ENCODE measurements at places on chromosomes 6 and 20.

DNA sequence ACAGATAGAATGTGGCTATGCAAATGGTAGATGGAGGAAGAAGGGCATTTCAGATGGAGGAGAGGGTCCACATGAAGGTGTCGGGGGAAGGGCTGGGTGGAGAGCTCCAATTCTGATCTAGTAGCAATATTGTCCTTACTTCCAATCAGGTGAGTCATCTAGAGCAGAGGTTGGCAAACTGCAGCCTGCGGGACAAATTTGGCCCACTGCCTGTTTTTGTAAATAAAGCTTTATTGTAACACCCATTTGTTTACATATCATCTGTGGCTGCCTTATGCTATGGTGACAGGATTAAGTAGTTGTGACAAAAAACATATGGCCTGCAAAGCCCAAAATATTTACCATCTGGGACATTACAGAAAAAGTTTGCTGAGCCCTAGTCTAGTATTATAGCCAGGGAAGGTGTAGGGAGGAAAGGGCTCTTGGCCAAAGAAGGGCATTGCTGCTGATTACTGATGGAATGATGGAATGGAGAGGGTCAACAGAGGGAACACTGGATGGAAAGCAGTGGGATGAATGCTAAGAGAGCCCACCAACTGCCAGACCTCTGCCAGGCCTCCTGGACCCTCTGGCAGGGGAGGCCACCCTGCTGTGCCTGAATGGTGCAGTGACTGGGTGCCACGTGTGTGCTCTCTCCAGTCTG lies 79.8 kb downstream of the SLC22A23 start:
- no peak for DNase-seq

- peak; percentile 39 for DNase-seq
Observed at GRCh38 chr20:63083831-63084562, 77.2 kb upstream of the BHLHE23 start.

DNA sequence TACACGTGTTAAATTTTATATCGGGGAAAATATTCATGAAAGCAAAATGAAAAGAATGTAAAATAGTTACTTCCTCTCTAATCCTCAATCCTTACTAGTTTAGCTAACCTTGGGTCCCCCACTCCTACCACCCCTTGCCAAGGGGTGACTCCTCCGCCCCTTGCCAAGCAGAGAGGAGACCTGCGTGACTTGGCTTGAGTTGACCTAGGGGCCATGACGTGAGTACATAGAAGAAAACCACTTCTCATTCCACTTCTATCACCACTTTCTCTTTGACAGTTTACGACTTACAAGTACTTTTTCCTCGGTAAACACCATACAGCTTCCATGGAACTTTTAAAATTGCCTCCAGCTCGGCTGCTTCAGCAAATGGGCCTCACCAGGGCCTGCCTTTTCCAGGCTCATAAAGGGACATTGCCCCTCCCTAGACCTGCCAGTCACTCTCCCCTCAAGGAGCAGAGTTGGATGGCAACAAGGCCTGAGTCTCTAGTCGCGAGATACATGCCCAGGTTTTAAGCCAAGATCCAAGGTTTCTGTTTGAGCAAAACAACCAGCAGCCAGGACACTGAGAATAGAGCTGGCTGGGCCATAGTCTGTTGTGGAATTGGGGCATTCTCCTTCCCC lies 29.9 kb downstream of the SDCBP2 start:
- no peak for DNase-seq

DNA sequence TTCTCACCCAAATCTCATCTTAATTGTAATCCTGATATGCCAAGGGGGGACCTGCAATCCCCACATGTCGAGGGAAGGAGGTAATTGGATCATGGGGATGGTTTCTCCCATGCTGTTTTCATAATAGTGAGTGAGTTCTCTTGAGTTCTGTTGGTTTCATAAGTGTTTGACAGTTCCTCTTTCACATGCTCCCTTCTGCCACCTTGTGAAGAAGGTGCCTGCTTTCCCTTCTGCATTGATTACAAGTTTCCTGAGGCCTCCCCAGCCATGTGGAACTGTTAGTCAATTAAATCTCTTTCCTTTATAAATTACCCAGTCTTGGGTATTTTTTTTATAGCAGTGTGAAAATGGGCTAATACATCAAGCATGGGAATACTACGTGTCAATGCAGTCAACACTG lies 925.0 kb upstream of the MAN1A1 start:
- no peak for DNase-seq

DNA sequence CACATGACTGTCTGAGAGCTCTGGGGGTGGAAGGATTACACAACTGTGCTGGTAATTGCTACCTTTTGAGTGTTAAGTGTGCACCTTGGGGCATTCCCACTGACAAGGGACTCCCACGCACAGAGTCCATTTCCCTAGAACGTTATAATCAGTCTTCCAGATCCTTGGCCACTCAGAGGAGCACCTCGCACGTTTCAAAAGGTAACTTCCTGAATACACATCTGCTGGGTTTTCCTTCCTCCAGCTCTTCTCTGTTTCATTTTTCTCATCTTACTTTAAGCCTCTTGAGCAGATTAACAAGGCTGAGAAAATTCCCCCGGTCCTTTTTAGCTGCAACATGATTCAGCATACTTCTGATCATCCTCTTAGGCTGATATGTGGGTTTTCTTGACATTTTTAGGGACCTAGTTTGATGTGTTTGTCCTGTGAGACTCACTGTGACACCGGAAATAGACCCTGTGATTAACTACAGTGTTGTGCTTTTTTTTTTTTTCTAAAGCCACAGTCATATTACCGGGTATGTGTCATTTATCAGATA lies 98.4 kb upstream of the DUSP22 start:
- DNase-seq: no peak

DNA sequence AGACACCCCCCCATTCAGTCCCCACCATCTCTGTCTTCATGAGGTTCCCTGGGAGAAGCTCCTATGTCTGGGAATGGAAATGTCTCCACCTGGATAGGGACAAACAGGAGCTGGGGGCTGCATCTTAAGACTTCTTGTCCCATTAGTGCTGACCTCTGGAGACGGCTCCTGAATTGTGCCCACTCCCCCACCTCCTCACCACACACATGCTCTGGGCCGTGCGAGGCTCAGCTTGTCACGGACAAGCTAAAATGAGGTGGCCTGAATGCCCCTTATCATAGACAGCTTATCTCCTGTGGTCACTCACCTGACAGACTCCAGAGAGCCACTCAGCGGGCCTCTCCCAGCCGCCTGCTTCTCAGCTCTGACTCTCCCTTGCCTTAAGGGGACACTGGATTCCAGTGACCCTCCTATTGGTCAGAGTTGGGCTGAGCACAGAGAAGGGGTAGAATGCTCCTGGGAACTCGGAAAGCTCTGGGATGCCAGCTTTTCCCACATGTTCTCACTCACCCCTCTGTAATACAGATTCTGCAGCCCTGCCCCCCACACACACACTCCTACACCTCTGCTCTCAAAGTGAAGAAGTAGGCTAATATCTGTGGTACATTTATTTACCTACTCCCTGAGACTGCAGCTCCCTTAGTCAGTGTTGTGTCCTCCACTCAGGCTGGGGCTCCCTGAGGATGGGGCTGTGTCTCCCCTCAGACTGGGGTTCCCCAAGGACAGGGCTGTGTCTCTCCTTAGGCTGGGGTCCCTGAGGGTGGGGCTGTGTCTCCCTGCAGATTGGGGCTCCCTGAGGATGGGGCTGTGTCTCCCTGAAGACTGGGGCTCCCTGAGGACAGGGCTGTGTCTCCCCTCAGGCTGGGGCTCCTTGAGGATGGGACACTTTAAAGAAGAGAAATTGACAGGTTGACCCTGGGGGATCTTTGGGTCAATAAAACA lies 167.5 kb downstream of the VEGFA start:
- DNase-seq: no peak

DNA sequence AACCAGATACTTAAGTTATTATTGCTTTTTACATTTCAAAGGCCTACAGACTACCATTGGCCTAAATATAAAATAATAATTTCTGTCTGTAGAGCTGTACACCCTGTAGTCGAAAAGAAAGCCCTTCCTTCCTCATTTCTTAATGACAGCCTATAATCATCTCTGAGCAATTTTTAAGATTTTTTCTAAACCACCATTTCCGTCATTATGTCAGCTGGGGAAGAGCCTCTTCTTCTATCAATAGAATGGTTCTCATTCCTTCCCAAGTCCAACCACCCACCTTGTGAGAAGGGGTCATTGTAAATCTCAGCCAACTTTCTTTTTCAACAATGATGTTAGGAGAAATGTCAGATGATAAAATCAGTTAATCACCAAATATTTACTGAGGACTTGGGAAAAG lies 91.8 kb downstream of the PLEKHG1 start:
- DNase-seq: no peak

DNA sequence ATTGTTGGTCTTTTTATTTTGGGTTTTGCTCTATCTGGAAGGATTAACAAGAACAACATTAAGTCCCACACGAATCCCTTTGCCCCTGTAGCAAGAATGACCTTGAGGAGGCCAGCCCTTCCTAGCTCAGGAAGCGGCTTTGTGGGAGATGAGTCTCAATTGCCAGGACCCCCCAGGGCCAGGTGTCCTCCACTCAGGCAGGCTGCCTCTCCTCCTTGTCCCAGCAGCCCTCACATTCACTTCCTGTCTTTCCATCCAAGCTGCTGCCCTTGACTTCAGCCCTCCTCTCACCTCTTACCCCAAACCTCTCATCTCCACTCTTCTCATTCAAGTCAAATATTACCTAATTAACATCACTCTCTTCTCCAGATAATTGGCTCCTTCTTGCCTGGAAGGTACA lies 22.6 kb upstream of the SYNDIG1 start:
- DNase-seq: no peak

DNA sequence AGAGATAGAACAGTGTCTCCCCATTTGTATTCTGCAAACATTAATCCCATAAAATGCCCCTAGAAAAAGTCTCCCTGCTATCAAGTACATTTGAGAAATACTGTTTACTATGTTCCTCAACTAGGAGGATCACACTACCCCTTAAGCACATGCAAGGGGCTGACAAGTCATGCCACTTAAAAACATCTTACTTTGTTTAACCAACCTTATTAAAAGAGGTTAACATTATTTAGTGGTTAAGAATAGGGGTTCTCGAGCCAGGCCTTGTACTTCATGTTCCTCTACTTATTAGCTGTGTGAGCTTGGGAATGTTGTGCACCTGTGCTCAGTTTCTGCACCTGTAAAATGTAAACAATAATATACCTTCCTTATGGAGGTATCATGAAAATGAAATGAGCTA lies 113.7 kb downstream of the UBE3D start:
- no peak for DNase-seq

DNA sequence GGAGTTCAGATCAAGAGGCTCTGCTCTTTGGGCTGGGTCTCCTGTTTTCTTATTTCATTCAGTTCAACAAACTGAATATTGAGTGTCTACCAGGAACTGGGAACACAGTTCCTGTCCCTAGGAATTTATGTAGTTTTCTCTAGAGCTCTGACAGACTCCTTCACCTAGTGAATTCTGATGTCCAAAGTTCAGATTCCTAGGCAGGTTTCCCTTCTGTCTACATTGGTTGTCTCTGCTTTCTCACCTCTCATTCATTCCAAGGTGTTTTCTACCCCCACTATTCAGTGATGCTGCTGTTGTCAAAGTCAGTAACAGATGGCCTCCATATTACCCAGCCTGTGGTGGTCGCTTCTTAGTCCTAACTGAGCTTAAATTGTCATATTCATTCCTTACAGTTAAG lies 4.4 kb downstream of the SMIM13 start:
- no peak for DNase-seq

DNA sequence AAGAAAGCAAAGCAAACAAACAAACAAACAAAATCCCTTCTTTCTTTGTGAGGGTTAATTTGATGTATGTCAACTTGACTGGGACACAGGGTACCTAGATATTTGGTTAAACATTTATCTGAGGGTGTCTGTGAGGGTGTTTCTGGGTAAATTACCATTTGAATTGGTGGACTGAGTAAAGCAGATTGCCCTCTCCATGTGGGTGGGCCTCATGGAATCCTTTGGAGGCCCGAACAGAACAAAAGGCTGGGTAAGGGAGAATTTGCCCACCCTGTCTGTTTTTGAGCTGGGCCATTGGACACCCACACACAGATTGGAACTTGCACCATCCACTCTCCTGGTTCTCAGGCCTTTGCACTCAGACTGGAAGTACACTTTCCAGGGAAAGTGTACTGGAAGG lies 628.8 kb upstream of the CITED2 start:
- DNase-seq: no peak

- no peak for DNase-seq
Observed at GRCh38 chr20:25761596-25761995, 64.9 kb upstream of the ZNF337 start.

DNA sequence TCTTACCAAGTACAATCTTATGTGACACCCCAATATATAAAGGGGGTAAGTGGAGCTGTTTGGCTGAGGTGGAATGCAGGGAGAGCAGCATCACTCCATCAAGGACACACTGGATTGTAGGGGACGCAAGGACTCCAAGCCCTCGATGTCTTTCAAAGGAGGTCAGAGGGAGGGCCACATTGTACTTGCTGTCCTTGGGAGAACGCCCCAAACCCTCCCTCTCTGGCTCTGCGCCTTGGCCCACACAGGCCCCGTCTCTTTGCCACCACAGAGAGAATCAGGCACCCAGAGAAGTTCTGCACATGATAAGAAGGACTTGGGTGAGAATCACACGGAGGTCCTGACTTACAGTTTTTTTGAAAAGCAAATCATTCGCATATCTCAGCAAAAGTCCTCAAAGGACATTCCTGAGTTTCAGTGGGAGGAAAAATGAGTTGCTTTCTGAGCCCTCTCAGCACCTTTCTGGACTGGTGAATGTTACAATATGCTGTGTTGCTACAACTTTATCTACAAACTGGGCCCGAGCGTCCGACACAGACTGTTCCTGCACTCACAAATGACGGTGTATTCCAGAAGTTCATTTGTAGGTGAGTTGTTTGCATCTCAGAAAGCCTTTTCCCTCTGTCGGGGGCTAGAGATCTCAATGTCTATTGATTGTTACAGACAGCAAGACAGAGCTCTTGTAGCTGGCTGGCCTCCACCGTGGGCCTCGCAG lies 92.5 kb upstream of the AKAP12 start:
- no peak for DNase-seq

DNA sequence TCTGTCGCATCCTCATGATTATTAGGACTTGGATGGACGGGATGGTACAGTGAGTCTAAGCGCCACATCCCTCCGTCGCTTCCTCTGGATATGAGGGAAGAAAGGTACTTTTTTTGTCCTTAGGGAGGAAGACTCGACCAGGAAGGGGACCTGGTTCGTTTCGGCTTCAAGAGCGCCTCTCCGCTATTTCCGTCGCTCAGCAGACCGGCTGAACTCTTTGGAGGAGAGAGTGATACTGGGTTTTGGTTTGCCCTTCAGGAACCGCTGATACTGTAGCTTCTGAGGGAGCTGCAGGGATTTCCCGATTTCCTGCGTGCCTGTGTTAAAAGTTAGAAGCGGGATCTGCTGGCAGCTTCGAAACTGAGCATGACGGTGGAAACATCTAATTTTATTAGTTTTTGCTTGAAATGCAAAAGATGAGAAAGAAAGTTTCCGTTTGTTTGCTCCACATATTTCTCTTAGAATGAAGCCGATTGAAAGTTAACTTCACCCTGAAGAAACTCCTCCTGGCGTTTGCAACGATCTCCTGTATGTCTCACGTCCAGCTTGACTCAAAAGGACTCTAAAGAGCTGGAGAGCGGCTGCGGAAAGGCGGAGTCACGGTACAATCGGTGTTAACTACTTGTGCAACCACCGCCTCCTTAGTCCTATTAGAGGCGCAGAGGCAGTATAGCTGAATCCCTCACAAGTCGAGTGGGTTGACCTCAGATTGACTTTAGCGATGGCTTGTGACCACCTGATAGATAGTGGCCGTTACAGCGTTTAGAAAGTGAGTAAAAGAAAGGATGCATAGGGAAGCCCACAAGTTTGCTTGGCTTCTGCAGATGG lies 129.4 kb downstream of the TRIM27 start:
- DNase-seq: no peak
